Activated naive CD4-positive, alpha-beta T cell (primary cell): ENCODE measurements at places on chromosomes 2 and 18.

- DNase-seq = no peak
Measured at GRCh38 chr2:78676921-78677696, 348.4 kb upstream of the REG3G start.

- DNase-seq = no peak
Measured at GRCh38 chr2:158395166-158395565, 61.4 kb downstream of the CCDC148 start.

DNA sequence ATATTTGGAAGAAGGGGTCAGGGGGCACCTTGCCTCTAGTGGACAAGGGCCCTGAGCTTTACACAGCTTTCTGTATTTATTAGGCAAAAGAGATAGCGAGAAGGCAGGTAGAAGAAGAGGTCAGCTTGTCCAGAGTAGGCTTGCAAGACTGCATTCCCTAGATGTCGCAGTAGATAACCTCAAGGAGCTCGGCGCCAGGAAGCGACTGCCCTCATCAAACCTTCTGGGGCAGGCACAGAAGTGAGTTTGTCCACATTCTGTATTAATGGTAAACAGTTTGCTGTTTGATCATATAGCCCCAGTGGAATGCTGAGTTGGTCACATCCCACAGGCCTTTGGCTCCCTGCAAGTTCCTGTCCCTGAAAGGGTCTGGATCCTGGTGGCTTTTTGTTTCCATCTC lies 7.0 kb downstream of the CHCHD5 start:
- DNase-seq = no peak

GRCh38 chr2:10846110-10846861 lies 33.7 kb upstream of the PDIA6 start:
- no peak for DNase-seq

- DNase-seq = no peak
Measured at GRCh38 chr2:158013891-158014290, 87.8 kb upstream of the UPP2 start.
